Karpas-422 (cell line): ENCODE measurements at places on chromosomes 13 and 19. TPM values are rescaled to one million over a fixed set of nuclear protein-coding genes. Genes with fewer than 3 reads are reported as not detected.

GRCh38 chr19:14477418-14478112 is 2.4 kb upstream of the PTGER1 start:
- no peak for DNase-seq

Gene SCN1B
- 0.52 and 0.54 TPM in 2 replicates for total RNA-seq

Gene SIGLEC10
- 500 and 730 TPM in 2 replicates for total RNA-seq

Gene POSTN
- total RNA-seq: not detected in 2 replicates

DNA sequence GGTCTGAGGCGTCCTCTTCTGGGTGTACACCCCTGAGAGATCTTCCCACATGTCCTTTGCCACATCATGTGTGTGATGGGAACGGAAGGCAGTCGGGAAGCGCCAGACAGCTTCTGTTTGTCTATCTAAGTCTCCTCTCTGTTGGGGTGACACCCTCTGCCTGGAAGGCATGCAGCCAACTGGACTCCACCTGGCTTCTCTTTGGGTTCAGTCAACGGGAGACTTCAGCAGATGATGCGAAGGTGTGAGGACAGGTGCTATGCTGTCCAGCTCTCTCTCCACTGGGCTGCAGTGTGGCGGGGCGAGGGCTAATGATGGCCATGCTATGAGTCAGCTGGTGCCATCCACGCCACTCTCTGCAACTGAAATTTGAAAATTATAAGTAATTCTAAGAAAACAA is 14.3 kb upstream of the SBK3 start:
- DNase-seq: no peak

Gene ATP4A
- 0.37 and 0.40 TPM in 2 replicates for total RNA-seq

DNA sequence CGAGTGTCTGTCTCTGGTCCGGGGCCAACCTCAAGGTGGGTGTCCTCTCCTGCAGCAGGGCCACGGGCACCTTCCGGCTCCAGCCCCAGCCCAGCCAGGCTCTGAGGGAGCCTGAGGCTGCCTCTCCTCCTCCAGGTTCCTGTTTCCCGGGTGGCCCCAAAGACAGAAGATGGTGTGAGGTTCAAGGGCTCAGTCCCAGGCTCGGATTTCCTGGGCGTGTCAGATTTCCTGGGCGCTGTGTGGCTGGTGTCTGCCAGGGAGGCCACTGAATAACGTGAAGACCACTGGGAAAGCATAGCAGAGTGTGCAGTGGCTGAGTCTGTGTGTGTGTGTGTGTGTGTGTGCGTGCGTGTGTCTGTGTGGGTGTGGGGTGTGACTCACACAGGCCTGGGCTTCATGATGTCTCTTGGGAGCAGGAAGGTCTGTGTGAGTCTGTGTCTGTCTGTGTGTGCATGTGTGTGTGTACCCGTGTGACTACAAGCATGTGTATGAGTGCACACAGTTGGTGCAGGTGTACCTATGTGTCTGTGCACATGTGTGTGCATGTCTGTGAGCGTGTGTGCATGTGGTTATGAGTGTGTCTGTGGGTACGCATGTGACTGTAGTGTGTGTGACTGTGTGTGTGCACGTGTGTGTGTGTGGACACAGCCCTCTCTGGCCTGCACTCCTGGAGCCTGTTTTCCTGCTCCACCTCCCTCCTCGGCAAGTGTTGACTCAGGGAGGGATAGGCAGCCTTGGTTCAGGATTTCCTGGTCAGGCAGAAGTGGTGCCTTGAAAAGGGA is 28.3 kb downstream of the CEBPA start:
- no peak for DNase-seq

Gene CGB8
- not detected in 2 replicates for total RNA-seq

Gene COX7A1
- not detected in 2 replicates for total RNA-seq

DNA sequence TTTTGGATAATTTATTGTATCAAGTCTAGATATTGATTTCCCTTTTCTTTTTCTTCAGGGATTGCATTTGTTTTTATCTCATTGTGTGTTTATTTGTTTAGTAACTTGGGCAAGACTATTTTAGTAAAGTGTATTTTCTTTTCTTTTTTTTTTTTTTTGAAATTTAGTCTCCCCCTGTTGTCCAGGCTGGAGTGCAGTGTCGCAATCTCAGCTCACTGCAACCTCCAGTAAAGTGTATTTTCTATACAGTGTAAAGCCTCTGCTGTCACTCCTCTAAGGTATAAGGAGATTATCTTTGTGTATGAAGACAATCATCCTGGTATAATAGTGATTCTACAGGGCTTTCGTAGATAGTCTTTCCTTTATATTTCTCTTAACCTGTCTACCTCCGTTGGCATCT is 2546.0 kb downstream of the PCDH9 start:
- DNase-seq: no peak

DNA sequence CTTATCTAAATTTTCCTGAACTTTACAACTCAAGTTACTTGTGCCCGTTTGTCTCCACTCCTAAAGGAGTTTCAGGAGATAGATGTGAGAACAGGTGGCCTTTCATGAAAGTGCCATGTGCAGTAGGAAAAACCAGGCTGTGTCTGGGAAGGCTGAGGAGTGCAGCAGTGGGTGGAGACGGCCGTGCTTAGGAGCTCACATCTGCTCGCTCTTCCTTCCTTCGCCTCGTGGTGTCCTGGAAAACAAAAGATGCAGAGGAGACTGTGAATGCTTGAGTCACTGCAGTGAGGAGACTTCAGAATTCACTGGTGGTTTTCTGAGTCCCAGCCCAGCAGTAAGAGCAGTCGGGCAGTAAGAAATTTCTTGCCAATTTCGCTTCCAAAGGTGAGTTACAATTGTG is 138.4 kb upstream of the RNF113B start:
- no peak for DNase-seq

GRCh38 chr13:110303644-110304043 is 3.3 kb downstream of the COL4A1 start:
- no peak for DNase-seq

DNA sequence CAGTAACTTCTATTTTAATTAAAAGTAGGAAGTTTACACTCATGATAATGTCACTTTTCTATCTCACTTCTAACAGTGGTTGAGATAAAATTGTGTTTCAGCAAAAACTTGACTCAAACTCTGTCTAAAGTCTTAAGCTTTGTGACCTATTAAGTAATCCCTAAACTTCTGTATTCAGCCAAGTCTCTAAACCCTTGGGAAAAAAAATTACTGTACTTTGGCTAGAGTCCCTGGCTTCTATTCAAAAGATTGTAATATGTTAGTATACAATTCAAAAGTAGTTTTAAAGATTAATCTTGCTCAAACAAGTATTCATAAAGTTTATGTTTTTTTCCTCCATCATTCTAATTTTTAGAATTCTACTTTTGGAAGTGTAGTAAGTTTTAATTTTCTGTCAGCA is 1248.8 kb downstream of the UQCRFS1 start:
- no peak for DNase-seq

GRCh38 chr13:77511552-77511951 is 24.0 kb upstream of the SCEL start:
- DNase-seq: no peak

DNA sequence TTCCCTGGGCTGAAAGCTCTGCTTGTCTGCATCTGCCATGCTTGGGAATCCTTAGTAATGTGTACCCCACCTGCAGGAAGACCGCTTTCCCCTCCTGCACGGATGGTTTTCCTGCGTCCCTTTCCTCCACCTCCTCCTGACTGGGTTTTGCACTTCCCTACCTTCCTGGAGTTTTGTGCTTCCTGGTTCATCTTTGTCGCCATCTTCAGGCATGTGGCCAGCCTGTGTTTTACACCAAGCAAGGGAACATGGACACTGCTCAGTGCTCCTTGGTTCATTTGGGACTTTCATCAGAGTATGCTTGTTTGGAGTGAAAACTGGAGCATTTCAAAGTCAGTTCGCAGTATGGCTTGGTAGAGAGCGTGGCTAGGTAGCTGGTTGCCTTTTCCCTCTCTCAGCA is 30.7 kb downstream of the ERICH6B start:
- no peak for DNase-seq

DNA sequence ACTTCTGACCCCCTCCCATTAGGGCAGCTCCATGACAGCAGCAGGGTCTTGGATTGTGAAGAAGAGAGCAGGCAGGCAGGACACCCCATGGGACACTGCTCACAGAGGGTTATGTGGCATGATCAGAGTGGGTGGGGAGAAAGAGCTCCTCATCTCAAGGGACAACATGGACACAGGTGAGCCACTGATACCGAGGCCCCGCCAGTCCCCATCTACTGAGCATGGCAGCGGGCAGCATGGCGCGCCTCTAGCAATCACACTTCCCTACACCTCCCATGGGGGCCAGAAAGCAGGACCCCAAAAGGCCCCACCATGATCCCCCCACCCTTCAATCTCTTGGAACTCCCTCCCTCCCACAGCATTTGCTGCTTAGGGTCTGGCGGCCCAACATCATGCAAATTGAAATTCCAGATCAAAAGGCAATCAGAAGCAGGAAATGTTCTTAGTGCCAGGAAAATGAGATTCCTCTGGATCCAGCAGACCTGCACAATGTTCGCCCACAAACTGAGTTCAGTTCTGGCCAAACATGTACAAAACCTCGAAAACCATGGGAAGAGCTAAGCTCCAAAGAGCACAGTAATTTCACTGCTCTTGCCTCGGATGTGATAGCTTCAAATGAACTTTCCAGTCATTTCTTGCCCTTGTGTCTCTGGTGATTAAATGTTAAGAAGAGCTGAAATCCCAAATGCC is 14.8 kb downstream of the DOCK9 start:
- DNase-seq: no peak

Gene MCF2L
- total RNA-seq: not detected in 2 replicates

Gene CYP2S1
- total RNA-seq: not detected in 2 replicates

DNA sequence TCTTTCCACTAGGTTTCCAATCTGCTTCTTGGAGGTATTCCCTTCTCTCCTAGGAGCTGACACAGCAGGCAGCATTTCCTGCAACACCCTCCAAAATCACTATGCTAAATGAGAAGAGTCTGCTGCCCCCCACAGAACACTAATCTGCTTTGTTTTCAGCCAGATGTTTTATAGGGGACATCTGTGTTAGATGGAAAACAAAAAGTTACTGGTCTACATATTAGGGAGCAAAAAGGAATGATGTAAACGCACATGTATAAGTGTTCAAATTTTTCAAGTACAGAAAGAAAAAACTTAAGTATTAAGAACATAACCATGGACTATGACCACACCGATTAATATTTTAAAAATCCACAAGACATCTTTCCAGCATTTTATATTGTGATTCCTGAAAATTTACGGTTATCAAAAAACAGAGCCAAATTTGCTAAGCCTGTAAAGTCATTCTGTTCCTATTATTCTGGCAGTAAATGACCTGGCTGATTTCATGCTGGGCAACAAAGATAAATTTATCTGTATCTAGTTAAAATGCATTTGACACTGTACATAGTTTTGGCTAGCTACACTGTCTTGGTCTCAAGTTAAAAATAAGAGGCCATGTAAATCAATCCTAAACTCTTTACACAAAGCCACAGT is 63.3 kb downstream of the DCLK1 start:
- DNase-seq: no peak

Gene RUBCNL
- total RNA-seq: 0.14 TPM in 1 of 2 replicates, not detected in the other

GRCh38 chr19:49014123-49014869 is 2.6 kb downstream of the LHB start:
- DNase-seq: no peak

DNA sequence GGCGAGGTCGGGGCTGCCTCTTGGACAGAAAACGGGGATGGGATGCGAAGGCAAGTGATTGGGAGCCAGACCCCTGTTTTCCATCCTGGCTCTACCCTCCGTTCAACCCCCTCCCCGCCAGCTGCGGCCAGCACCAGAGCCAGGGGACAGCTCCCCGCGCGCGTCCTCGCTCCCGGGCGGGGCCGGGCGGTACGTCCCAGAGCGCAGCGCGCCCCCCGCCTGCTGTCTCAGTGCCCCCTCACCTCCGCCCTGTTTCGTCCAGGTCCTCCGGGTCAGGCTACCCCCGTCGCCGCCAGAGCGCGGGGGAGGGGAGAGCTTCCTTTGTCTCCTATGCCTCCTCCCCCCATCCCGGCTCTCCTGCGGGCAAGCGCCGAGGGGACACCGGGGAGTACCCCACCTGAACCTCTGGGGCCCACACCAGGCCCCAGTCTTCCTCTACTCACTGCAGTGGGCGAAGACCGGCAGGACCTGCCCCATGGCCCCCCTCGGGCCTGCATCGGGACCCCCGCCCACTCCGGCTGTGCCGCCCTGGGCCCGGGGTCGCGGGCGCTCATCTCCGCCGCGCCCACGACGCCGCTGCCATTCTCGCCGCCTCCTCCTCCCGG is 396 bp downstream of the RTN2 start:
- DNase-seq: peak; percentile 70

DNA sequence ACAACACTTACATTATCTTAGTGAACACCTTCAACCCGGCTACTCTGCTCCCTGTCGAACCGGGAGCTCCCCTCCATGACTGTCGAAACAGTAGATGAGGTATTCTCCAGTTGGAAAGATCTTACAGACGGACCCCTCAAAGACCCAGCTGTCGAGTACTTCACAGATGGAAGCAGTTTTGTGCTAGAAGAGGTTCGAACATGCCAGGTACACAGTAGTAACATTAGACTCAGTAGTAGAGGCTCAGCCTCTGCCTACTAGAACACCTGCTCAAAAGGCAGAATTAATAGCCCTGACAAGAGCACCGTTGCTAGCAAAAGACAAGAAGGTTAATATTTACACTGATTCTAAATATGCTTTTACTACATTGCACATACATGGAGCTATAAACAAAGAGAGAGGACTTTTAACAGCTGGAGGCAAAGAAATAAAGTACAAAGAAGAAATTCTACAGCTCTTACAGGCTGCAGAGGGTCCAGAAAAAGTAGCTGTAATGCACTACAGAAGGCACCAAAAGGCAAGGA is 13.6 kb upstream of the SLC15A1 start:
- DNase-seq: no peak

GRCh38 chr13:51643105-51643881 is 59.0 kb downstream of the WDFY2 start:
- DNase-seq: no peak

DNA sequence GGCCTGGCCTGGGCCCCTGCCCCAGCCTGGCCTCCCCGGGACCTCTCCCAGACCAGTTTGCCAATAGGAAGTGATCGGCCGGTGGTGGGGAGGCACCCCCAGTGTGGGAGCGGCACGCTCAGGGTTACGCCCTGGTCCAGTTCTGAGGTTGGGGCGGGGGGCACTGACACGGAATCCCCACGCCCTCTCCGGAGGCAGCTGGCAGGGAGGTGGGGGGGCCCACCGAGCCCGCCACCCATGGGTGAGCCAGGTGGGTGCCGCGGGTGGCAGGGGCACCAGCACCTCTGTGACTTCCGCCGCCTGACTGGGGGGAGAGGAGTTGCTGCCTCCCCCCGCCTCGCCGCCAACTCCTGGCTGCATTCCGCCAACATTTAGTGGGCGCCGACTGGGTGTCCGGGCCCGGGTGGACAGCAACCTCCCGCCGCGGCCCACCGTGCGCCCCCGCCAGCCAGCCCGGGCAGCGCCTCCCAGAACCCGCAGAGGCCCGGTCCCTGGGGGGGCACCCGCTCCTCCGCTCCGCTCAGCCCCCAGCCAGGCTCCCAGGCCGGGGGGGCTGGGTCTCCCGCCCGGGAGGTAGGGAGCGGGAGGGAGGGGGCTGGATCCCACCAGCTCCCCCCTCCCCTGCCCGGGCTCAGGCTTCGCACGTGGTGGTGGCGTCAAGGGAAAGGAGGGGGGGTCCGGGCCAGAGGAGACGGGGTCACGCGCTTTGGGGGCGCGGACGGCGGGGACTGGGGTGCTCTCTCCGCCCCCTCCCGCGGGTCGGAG is 2.0 kb downstream of the ZBTB7A start:
- DNase-seq: peak; percentile 81

Gene UPF3A
- 35.8 and 41.1 TPM in 2 replicates for total RNA-seq

Gene PSG6
- not detected in 2 replicates for total RNA-seq

Gene S1PR4
- total RNA-seq: not detected in 2 replicates

Gene MIA
- 0.40 TPM in 1 of 2 replicates, not detected in the other for total RNA-seq

Gene CPB2
- not detected in 2 replicates for total RNA-seq

Gene FCER2
- total RNA-seq: 0.14 TPM in 1 of 2 replicates, not detected in the other
